Astrocyte (in vitro differentiated cells and primary cell): ENCODE measurements at places on chromosomes 2 and 18. TPM values are rescaled to one million over a fixed set of nuclear protein-coding genes. Genes with fewer than 3 reads are reported as not detected.

GAREM1 gene
- 9.0 and 9.9 TPM in 2 replicates for total RNA-seq

- H3K27ac ChIP-seq: no peak overlapping the region
- peak; percentile 25 for DNase-seq
Measured at GRCh38 chr2:236731767-236732580, 162.3 kb downstream of the ACKR3 start.

TLK1 gene
- 50.1 and 50.2 TPM in 2 replicates for total RNA-seq

DNA sequence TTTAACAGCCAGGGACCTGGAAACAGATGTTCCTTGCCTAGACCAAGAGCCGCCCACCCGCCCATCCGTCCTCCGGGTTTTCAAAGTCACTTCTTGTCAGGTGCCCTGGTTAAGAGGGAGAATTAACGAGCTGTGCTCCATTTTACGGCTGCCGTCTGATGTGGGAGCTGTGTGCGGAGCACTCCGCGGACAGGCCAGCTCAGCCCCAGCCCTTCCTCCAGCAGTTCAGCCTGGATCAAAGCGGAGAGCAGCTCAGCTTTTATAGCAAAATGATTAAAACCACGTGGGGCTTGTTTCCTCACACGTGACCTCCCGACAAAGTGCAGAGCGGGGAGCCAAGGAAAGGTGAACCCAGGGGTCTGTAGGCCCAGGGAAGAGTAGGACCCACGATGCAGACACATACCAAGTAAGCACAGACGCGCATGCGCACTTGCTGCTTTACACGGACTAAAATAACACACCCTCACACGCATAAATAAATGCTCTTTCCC is 46.1 kb upstream of the PKDCC start:
- no peak overlapping the region for H3K27ac ChIP-seq
- no peaks in the 10 kb centered on the region for H3K36me3 ChIP-seq
- H3K4me1 ChIP-seq: no peaks in the 10 kb centered on the region
- H3K27me3 ChIP-seq: no peaks in the 10 kb centered on the region
- H3K4me3 ChIP-seq: no peak overlapping the region
- no peak for DNase-seq

- DNase-seq: no peak
- H3K4me3 ChIP-seq: no peak overlapping the region
- no peaks in the 10 kb centered on the region for H3K27me3 ChIP-seq
- H3K4me1 ChIP-seq: no peaks in the 10 kb centered on the region
- H3K36me3 ChIP-seq: no peaks in the 10 kb centered on the region
- no peak overlapping the region for H3K27ac ChIP-seq
Measured at GRCh38 chr2:166516712-166517303, 22.8 kb upstream of the SCN7A start.

DNA sequence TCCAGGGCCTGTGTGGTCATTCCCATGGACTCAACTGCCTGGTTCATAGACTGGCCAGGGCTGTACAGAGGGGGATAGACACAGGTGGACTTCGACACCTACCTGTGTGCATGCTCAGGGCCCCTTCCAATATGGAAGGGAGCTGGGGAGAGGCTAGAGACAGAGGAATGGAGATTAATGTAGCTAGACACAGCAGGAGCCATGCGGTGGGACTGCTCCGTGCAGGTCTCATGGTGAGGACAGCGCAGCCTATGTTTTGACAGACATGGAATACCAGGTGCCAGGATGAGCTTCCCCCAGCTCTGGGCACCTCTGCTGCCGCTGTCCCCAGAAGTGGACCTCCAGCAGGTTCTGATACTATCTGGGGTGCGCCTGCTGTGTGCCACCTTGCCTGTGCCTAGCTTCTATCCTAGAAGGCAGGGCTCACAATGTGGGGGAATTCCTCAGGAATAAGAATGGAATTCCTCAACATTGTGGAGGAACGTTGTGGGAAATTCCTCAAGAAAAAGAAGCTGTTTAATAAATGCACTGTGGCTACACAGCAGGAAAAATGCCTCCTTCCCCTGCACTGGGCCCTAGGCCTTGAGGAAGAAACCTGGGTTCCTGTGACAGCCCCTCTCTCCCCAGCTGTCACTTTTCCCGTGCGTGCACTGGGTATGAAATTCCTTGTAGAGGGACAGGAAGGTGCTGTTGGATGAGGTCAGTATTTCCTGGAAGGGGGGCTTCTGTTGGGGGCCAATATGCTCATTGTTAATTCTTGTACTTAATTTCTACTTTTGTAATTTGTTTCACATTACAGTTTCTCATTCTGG is 7.3 kb downstream of the IL1R1 start:
- DNase-seq: peak; percentile 45
- no peaks in the 10 kb centered on the region for H3K27me3 ChIP-seq
- H3K27ac ChIP-seq: no peak overlapping the region
- H3K36me3 ChIP-seq: no peaks in the 10 kb centered on the region
- H3K4me1 ChIP-seq: no peaks in the 10 kb centered on the region

- no peak for DNase-seq
- no peak overlapping the region for H3K27ac ChIP-seq
- no peaks in the 10 kb centered on the region for H3K4me1 ChIP-seq
- H3K27me3 ChIP-seq: no peaks in the 10 kb centered on the region
- H3K36me3 ChIP-seq: no peaks in the 10 kb centered on the region
- H3K4me3 ChIP-seq: no peak overlapping the region
Measured at GRCh38 chr2:128753321-128753720, 434.7 kb upstream of the HS6ST1 start.
